ENCODE measurements at places on chromosomes 3 and 15.
A peak's percentile ranks its signal among the peaks of the same experiment; 100 is the strongest.

DNA sequence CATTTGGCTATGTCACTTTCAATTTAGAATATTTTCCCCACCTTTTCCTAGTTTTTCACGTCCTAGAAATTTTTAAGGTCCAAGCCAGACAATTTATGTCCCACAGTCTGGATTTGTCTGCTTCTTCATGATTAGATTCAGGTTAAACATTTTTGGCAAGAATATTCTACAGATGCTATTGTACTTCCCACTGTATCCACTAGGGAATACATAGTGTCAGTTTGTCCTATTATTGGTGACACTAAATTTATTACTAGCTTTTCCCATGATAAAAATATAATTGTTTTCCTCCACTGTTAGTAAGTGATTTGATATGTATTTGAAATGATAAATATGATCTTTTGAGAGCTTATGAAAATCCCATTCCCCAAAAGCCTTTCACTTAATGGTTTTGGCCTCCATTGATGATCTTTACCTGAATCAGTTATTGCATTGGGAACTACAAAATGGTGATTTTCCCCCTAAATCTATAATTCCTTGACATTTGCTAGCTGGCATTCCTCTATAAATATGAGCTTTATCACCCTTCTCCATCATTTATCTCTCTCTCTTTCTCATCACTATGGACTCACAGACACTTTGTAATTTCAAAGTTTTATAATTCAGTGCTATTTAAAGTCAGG lies 8.3 kb downstream of the ARL14 start:
- DNase-seq = no peak

DNA sequence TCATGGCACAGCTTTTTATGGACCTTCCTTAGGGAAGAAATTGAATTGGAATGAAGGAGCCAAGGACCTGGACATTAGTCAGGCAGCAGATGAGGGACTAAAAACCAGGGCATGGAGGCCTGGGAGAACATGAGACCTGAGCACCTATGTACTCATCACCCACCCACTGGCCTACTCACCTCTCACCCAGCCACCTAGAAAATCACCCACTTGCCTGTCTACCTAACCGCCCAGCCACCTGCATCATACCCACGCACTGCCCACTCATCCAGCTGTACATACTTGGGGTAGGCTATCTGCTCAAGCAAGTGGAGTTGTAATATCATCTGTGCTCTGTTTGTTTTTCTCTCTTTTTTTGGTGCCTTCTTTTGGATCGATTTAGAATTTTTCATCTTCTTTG lies 65.3 kb upstream of the SLCO2A1 start:
- peak; percentile 64 for DNase-seq

- no peak for DNase-seq
These were observed 2.9 kb upstream of the GMNC start for GRCh38 chr3:190865419-190865818.

- DNase-seq = peak; percentile 63
These were observed 145.3 kb downstream of the TJP1 start for GRCh38 chr15:29676961-29677402.

DNA sequence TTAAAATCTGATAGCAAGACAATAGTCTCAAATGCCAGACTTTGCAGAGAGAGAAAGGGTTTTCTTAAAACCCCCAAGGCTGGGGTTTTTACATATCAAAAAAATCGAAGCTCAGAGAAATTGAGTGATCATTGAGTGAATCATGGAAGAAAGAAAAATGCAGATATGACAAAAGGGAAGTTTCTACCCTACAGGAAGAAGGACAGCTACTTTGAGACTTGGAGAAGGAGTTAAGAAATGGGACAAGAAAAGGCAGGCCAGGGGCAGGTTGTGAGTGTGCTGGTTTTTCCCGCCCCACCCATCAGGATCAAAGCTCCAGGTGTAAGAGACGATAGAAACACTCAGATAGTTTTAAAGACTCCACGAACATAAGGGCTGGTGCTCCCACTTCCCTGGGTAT lies 18.6 kb downstream of the TMEM158 start:
- no peak for DNase-seq

DNA sequence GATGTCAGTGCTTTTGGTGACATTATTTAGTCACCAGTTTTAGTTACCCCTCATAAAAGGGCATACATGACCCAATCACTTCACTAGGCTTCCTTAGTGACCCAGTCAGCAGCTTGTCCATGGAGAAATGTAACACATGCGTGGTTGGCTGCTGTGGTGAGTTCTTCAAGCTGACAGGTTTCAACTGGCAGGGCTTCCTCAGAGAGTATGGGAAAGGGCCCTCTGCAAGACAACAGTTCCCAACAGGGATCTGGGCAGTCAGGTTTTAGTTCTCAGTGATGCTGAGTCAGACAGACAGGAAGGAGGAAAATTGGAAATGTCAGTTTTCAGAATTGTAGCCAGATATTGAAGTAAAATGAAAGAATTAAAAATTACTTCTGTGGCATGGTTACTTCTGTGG lies 282.5 kb downstream of the TBL1XR1 start:
- no peak for DNase-seq

GRCh38 chr15:40328176-40328575 lies 4.7 kb downstream of the INAFM2 start:
- no peak for DNase-seq

DNA sequence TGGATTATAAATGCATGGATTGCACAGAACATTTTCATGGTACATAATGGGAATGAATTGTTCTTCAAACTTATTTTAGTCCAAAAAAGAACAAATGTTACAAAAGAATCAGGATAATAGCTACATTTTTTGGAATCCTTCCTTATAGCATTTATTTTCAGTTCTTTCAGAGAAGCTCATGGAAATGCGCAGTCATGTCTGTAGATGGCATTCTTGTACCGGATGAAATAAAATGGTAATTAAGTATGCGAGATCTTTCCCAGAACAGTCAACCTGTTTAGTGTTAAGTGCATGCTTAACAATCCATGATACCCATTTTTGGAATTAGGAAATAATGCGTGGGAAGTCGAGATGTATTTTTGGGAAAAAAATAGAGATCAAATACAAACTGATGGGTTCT lies 38.2 kb upstream of the GOLGA8B start:
- DNase-seq = no peak

- no peak for DNase-seq
These were observed 370.3 kb upstream of the TPM1 start for GRCh38 chr15:62672268-62672667.

- no peak for DNase-seq
These were observed 505.8 kb downstream of the EPHA3 start for GRCh38 chr3:89613241-89613640.

DNA sequence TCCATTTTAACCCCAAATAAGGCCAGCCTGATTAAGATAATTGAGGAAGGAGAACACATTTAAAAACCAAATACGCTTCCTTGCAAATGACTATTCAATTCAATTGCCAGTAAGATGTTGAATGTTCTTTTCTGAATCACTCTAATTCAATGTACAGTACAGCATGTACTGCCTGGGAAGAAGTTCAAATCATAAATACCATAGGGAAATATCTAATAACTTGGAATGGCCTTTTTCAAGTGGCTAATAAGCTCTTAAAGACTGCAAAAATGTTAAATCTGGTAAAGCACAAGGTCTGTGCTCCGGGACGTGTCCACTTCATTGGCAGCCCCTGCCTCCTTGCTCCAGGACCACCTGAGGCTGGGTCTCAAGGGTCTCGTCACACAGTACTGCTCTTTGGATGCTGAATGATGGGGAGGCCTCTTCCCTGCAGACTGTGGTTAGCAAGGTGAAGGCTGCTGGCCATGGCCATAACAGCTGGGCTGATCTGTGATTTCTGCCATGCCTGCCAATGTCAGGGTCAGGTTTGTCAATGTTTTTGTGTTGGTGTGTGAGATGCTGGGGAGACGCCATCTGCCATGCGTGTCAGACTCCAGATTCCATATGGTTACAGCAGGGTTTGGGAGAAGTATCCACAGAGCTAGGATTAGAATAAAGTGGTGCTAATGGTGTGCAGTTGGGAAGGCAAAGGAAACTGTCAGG lies 300.5 kb downstream of the ADAMTS17 start:
- DNase-seq = no peak

GRCh38 chr15:71225851-71226250 lies 110.6 kb downstream of the THSD4 start:
- no peak for DNase-seq

DNA sequence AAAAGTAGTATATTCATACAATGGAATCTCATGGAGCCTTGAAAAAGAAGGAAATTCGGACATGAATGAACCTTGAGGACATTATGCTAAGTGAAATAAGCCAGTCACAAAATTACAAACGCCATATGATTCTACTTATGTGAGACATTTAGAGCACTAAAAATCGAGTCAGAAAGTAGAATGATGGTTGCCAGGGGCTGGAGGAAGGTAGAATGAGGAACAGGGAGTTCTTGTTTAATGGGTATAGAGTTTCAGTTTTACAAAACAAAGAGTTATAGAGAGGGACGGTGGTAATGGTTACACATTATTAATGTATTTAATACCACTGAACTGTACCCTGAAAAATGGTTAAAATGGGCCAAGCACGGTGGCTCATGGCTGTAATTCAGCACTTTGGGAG lies 19.5 kb downstream of the UBXN7 start:
- DNase-seq = no peak

DNA sequence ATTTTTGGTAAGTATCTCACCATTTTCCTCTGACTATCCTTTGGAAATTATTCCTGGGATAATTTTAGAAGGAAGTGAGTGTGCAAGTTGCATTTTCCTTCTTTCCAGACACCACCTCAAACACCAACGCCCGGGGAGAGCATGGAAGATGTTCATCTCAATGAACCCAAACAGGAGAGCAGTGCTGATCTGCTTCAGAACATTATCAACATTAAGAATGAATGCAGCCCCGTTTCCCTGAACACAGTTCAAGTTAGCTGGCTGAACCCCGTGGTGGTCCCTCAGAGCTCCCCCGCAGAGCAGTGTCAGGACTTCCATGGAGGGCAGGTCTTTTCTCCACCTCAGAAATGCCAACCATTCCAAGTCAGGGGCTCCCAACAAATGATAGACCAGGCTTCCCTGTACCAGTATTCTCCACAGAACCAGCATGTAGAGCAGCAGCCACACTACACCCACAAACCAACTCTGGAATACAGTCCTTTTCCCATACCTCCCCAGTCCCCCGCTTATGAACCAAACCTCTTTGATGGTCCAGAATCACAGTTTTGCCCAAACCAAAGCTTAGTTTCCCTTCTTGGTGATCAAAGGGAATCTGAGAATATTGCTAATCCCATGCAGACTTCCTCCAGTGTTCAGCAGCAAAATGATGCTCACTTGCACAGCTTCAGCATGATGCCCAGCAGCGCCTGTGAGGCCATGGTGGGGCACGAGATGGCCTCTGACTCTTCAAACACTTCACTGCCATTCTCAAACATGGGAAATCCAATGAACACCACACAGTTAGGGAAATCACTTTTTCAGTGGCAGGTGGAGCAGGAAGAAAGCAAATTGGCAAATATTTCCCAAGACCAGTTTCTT lies 3.9 kb downstream of the NFKBIZ start:
- no peak for DNase-seq

GRCh38 chr3:15017191-15017590 lies 47.9 kb downstream of the MRPS25 start:
- DNase-seq = no peak

DNA sequence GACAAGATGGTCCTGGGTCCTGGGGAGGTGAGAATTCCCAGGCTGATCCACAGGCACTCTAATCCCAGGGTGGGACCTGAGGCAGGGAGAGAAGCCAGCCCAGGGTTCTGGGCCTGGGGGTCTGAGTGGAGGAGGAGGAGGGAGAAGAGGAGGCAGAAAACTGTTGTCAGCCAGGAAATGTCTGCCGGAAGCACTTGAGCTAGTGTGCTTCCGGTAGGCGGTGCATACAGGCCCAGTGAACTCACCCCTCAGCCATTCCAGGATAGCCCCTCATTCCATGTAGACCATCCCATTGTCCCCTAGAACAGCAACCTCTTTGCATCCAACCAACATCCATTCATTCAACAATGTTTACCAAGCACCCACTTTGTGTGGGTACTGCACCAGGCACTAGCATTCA lies 47.9 kb upstream of the LCTL start:
- no peak for DNase-seq

- no peak for DNase-seq
These were observed 87.5 kb upstream of the MELTF start for GRCh38 chr3:197117114-197117513.

GRCh38 chr3:8893001-8893400 lies 70.3 kb downstream of the RAD18 start:
- no peak for DNase-seq

- peak; percentile 20 for DNase-seq
These were observed 39.6 kb downstream of the CBLB start for GRCh38 chr3:105829229-105829628.

DNA sequence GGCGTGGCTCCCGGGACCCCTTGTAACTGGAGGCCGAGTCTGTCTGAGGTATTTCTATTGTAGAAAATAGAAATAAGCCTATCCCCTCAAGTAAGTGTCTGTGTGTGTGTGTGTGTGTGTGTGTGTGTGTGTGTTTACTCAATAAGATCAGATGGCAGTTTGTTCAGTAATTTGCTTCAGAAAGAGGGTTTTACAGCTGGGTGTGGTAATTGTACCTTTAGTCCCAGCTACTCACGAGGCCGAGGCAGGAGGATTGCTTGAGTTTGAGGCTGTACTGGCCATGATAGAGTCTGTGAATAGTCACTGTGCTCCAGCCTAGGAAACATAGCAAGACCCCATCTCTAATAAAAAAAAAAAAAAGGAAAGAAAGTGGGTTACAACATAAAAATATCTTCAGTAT lies 8.7 kb downstream of the SPINT1 start:
- DNase-seq = no peak

DNA sequence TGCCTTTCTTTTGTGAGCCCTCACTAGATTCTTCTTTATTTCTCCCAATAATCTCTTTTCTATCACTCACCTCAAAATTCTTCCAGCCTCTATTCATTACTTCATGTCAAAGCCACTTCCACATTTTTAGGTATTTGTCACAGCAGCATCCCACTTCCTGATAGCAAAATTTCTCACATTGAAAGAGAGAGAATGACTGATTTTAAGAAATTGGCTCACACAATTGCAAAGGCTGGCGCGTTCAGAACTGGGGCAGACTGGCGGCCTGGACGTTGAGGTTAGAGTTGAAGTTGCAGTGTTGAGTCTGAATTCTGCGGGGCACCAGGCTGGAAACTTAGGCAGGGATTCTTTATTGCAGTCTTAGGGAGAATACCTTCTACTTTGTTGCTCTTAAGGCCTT lies 117.9 kb downstream of the LRRC28 start:
- DNase-seq = no peak

- no peak for DNase-seq
These were observed 44.6 kb upstream of the RASGRP1 start for GRCh38 chr15:38609097-38609738.

DNA sequence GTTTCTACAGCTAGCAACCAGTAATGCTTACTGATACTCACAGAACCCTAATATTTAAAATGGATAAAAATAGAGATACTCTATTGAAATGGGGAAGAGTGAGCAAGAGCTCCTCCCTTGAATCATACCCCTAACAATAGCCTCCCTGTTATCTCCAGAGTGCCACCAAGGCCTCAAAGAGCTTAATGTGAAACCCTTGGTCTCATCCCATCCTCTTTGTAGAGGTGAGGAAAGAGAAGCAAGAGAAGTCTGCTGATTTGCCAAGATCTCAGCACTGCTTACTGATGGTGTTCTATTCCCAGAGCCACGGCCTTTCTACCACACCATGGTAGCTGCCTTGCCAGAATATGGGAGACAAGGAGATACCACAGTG lies 463.4 kb upstream of the PROK2 start:
- DNase-seq = no peak

- DNase-seq = no peak
These were observed 53.6 kb upstream of the MYO5C start for GRCh38 chr15:52349052-52349700.
